ENCODE measurements at places on chromosomes 1 and 21.
A peak's percentile ranks its signal among the peaks of the same experiment; 100 is the strongest.

DNA sequence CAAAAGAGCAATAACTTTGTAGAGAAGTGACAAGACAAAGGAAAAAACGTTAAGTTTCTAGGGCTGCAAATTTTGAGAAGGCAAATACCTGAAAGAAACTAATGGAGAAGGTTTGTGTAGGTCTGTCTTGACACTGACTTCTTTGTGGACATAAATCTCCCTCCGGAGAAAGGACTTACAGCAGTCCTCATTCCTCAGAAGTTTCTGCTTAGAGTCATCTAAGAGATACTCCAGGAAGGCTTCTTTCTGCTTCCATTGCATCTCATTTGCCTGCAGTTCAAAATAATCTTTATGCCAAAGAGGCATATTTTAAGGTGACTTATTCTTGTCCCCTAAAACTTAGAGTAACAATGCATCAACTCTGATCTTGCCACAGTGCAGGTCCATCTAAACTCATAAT lies 4.4 kb upstream of the C4BPB start:
- DNase-seq, result no peak

DNA sequence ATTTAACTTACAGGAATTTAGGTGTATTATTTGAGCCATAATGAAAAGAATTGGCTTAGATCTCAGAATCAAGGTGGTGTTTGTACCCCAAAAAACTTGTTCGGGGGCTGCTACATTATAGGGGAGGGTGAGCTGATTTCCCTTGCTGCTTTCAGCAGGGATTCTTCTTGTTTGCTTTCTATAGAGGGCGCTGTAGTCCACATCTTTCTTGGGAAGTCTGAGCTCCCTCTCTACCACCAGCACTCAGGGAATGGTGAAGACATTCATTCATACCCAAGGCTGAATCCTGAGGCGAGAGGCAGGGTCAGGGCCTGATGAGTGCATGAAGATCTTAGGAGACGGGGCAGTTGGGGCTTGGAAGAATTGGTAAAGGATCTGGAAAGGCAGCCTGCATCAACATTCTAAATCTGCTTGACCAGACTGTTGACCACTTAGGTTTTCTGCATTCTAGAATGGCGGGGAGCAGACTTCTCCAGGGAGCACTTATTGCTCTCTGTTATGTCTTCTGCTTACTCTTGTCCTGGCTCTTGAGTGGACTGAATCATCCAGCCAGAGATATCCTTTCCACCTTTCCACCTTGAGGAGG lies 18.9 kb downstream of the SPATA46 start:
- no peak for DNase-seq

- peak; percentile 55 for DNase-seq
These were observed 52.7 kb upstream of the CD34 start for GRCh38 chr1:207963427-207964194.

- DNase-seq, result no peak
These were observed 11.2 kb upstream of the HMGCS2 start for GRCh38 chr1:119779869-119780356.

- DNase-seq, result no peak
These were observed at the start of gene LCE3E for GRCh38 chr1:152566681-152567080. Gene LCE3E (minus strand): TSS chr1:152566780. CDS start chr1:152566208, 572 bp downstream.

DNA sequence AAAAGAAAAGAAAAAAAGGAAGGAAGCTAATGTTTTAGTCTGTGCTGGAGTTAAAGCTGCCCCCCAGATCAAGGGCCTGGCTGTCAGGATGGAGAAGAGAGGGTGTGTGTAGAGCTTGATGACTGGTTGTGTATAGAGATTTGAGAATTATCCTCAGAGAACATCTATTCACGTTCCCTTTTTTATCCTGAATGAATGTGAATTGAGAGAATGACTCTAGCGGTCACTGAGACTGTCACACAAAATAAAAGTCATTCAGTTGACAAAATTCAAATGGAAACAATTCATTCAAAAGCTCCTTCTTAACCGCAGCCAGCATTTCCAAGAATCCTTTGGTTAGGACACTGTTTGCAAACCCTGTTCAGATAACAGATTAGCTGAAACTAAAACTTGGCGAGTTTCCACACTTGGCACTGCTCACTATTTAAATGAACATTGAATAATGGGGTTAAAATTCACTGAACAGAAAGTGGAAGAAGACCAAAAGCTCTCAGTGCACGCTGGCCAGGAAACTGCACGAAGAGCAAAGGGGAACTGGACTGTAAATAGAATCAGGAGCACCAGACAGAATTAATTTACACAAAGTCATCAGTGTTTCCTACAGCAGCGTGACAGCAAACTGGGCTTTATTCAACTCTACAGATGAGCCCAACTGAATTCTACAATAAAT lies 13.6 kb upstream of the FAM89A start:
- DNase-seq, result no peak

DNA sequence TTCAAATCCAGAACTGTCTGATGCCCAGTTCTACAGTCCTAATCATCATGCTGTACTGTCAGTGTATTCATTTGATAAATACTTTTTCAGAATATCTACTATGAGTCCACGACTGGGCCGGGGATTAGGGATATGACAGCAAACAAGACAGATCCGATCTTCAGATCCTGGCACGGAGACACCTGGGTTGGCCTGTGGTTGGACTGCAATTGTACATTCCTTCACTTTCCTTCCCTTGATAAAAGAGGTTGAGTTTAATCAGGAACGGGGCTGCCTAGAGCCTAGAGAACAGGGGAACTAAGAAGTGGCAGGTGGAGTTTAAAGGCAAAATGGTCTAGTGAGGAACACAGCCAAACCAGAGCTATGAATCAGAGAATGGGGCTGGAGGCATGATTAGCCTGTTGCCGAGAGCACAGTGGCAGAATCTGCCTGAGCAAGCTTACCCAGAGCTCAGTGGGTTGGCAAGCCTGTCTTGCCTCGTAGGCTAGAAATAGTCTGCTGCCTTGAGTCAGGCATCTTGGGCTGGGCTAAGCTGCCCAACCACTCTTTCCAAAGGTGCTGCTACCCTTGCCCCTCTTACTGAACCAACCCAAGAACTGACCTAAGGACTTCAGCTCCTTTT lies 38.1 kb upstream of the PTCH2 start:
- no peak for DNase-seq

DNA sequence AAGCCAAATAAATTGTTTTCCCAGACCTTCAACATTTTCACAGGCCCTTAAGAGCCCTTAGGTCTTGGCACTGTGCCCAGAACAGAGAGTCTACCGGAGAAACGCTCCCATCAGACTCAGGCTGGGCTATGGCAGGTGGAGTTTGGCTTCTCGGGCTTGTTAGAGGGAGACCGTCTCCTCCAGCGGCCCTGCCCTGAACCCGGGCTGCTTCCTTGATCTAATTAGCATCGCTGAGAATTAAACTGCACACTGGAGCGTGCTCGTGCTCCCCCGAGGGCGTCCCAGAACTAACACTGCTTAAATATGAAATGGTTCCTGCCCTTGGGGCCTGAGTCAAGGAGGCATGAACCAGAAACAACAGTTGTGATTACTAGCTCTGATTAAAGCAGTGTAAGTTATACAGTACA lies 634.4 kb downstream of the MATN1 start:
- no peak for DNase-seq

DNA sequence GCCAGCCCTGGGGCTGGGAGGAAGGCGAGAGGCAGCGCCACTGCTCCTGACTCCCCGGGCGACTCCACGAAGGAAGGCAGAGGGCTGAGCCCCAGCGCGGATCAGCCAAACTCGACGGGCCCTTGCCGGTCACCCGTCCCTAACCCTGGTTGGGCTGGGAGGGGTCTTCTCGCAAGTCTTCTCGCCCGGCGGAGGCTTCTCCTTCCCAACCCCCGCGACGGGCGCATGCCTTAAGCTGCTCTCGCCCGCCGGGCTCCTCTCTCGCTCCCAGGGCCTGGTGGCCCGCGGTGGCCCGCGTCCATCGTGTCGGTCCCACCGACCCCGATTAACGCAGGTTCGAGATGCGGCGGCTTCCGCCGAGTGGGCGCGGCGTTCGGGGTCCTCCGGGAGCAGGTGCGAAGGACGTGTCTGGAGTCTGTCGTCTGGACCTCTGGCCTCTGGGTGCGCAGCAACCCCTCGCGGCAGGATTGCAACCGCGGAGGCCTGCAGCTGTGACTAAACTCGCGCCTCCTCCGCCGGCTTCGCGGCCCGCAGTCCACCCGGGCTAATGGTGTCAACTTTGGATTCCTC lies 29.0 kb upstream of the PPM1J start:
- no peak for DNase-seq

DNA sequence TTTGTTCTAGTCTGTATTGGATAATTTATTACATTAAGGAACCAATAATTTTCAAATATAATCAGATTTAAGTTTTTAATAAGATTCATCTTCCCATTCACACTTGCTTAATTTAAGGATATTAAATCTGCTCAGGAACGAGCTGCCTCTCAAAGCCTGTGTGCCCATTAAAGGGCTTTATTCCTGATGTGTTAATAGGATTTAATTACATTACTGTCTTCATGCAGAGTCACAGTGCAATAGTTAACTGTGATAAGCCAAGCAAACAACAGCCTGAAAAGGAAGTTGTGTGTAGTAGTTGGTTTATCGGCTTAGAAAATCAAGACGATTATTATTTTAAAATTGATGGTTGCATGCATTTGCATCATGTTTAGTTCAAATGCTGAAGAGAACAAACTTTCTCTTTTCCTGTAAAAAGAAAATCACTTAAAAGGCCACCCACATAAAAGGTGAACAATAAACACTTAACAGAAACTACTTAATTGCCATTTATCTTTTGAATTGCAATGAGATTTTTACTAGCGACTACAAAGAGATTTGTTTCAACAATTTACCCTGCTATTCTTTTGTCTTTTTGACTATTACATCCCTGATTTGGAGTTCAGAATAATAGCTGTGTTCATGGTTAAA lies 174.6 kb downstream of the RWDD3 start:
- no peak for DNase-seq
